ENCODE measurements at places on chromosomes 7 and 10.

DNA sequence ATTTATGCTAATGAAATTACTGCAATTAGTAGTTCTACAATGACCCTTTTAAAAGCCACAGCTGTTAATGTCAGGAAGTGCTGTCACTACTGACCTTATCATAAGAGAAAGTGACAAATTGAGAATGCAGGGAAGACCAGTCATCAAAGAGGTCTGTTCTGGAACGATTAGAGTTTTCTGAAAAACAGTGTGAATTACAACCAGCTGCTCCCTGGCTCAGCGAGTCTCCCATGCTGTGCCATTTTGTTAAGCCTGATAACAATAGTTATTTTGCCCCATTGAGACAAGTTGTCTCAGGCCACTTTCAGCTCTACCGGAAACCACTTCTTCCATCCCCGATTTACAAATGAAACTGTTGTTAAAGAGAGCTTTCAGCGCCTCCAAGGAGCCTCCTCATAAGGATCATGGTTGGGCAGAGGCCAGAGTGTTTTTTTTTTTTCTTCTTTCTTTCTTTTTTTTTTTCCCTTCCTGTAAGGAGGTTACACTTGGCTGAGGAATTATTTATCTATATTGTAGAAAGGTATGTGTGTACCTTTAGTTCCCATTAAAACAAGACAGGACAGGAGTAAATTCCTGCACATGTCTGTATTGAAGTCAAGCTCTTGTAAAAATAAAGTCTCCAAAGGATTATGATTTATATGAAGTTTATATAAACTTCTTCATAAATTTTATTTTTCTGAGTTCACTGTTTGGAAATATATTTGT lies 173.6 kb downstream of the CDCA7L start:
- DNase-seq = peak; percentile 37

- peak; percentile 64 for DNase-seq
These were observed 91.2 kb downstream of the GTF2IRD1 start for GRCh38 chr7:74544706-74545469.

DNA sequence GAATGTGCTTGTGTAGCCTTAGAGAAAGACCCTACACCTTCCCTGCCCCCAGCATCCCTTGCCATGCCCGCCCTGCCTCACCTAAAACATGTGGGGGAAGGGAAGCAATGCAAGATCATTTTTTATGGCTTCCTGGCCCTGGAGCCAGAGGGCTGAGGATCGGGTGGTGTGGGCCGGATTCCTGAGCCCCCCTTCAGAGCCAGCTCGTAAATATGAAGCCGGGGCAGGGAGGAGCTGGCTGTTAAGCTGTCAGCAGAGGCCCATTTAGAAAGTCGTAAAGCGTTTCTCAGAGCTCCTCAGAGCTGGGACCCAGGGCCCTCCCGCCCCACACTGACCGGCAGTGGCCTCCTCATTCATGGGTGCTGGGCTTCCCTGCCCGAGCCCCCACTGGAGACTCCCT lies 23.9 kb downstream of the UNC5B start:
- no peak for DNase-seq

- peak; percentile 61 for DNase-seq
These were observed at the start of gene IGFBP3 for GRCh38 chr7:45920502-45921380. Gene IGFBP3, minus strand, starts transcription at chr7:45921272. Its CDS starts 132 bp downstream, at chr7:45921140.

DNA sequence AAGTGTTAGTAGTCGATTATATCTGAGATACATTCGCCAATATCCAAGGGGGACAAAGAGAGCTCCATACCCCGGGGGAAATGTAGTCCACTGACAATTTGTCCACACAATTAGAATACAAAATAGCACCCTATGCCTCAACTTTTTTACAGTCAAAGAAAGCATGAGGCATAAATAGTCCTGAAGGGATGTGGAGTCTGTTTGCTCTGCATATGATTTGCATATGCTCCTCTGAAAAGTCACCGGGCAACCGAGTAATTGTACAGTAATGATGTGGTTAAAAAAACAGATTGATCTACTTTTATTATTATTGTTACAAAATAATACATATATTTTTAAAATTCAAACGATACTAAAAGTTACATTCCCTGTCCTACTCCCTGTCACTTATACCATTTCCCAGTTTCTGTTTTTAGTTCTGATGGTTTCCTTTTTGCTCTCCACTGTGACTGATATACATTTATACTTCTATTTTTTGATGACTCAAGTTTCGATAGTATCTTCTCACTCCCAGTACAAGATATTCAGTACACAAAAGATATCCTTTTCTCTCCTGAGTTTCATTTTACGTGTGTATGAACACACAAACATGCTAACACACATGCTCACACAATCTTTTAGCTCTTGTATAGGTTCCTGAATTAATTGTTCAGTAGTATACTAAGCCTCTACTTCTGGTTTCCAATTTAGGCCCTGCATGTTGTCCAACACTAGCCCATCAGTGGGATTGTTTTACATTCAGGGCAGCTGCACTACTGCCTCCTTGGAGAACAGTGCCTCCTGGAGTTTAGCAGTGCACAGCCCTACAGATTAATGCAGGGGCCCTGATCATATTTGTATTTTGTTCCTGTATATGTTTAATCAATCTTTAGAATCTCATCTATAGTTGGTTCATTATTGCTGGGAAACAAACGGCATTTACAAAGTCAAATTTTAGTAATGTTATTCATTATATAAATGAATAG lies 130.9 kb downstream of the TES start:
- DNase-seq = peak; percentile 20

DNA sequence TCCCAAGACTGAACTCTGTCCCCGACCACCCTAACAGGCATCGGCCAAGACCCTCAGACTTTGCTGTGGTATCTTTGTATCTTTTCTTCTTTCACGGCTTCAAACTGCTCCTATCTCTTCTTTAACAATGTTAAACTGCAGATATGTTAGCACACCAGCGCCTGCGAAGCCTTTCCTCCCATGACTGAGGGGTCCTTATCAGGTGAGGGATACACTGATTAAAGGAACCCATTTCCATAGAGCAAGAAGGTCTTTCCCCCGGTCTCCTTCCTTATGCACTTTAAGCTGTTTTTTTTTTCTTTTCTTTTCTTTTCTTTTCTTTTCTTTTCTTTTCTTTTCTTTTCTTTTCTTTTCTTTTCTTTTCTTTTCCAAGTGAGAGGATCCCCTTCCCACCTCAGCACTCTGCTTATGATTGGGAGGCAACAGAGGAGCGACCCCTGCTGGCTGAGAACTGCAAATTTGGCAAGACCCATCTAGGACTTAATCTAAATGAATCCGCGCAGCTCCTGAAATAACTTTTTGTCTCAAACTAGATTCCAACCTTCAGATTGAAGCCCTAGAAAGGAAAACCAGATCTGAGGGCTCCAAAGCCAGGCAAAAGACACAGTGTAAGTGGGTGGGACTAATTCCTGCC lies 109.9 kb downstream of the ITGB8 start:
- peak; percentile 72 for DNase-seq

DNA sequence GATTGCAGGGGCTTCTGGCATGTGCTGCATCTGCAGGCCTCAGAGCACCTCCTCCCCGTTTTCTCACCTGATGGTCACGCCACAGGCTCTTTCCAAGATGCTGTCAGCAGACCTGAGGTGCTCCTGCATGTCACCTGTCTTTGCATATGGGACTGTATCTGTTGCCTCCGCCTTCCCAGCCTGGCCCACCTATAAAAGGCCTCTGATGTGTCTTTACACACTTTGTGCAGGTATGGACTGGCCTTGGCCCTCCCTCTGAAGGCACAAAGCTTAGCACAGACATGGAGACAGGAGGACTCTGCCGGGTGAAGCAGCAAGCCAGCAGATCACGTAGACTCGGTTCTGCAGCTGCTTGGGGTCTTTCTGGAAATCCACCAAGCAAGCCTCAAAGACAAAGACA lies 220.9 kb upstream of the PPP2R2D start:
- DNase-seq = no peak

DNA sequence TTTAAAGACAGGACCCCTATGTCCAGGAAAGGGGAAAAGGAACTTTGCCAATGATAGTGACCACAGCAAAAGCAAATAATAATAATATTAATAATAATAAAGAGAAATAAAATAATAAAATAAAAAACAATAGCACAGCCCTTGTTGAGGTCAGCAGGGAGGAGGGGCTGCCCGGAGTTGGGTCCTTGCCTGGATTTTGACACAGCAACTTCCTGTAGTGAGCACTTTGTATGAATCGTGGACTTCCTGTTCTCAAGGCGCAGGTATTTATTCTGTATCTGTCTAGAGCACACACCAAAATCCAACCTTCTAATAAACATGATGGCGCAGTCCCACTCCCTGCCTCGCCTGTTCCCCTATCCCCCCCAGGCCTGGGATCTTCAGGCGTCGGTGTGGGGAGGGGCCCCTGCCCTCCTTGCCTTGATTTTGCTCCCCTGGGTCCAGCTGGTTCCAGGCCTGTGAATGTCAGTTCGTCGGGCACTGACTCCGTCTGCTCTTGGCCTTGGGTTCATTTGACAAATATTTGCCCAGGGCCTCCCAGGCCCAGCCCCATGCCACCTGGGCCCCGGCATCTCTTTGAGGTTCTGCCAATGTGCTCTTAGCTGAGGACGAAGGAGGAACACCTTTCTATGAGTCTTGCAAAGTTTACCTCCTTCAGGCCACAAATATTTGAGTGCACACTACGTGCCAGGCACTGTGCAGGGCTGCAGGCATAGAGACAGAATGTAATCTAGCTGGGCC lies 13.9 kb downstream of the TRIM8 start:
- peak; percentile 80 for DNase-seq

- DNase-seq = no peak
These were observed 718 bp upstream of the FZD1 start for GRCh38 chr7:91263384-91264045.

GRCh38 chr7:158284121-158284520 lies 303.5 kb downstream of the PTPRN2 start:
- DNase-seq = no peak

DNA sequence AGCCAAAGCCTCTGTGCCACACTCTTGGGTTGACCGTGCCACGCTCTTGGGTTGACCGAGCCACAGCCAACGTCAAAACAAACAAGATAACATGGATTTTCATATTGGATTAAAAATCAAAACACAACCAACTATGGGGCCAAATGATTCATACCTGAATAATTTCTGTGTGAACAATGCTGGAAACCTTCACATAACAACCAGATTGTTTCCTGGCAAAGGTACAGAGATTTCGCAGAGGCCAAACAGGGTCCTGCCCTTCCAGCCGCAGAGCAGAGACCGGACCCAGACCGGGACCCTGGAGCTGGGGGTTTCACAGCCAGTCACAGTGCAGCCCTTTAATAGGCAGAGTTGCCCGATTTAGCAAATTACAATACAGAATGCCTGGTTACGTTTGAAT lies 40.5 kb downstream of the ITIH5 start:
- peak; percentile 10 for DNase-seq

DNA sequence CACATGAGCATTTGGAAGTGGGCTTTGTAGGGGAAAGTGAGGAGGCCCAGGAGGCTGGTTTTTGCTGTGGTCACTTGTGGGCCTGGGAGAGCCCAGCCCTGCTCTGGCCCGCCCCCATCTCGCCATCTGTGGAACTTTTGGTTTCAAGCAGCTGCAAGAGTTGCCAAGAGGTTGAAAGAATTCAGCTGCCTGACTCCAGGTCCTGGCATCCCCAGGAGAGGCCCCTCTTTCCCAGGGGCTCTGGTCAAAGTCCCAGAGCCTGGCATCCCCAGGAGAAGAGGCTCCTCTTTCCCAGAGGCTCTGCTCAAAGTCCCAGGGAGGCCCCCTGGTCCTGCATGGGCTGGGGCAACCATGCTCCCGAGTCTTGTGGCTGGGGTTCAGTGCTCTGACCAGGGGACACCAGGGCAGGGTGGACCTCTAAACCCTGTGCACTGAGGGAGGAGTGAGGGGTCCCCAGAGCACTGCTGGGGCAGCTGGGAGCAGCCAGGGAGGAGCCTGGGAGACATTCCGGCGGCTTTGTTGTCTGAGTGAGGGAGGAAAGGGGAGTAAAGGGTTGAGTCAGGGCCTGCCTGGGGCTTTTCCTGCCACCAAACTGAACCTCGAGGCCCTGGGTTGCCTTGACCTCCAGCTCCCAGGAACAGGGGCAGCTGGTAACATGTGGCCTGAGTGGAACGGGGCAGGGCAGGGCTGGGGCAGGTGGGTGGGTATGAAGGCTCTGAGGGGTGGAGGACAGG lies 27.7 kb upstream of the CSGALNACT2 start:
- peak; percentile 64 for DNase-seq

DNA sequence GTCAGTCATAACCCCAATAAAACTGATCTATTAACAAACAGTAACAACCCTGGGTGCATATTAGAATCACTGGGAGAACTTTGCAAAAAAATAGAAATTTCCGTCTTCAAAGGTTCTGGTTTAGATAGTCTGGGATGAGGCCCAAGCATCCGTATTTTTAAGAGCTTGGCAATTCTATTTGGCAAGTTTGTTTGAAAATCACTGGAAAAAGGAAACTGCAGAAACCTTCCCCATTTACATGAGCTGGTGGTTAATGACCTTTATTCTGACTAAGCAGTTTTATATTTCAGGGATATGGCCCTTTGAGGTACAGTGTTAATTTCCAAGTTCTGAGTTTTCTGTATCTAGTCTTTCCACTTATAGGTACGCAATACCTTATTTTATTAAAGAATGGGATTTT lies 115.8 kb upstream of the PRR15 start:
- DNase-seq = peak; percentile 20

GRCh38 chr10:113138937-113139585 lies 189.0 kb downstream of the TCF7L2 start:
- DNase-seq = no peak

GRCh38 chr7:115102738-115103137 lies 180.8 kb downstream of the MDFIC start:
- DNase-seq = no peak

- DNase-seq = peak; percentile 48
These were observed 102.6 kb downstream of the PLXDC2 start for GRCh38 chr10:19918794-19919193.

DNA sequence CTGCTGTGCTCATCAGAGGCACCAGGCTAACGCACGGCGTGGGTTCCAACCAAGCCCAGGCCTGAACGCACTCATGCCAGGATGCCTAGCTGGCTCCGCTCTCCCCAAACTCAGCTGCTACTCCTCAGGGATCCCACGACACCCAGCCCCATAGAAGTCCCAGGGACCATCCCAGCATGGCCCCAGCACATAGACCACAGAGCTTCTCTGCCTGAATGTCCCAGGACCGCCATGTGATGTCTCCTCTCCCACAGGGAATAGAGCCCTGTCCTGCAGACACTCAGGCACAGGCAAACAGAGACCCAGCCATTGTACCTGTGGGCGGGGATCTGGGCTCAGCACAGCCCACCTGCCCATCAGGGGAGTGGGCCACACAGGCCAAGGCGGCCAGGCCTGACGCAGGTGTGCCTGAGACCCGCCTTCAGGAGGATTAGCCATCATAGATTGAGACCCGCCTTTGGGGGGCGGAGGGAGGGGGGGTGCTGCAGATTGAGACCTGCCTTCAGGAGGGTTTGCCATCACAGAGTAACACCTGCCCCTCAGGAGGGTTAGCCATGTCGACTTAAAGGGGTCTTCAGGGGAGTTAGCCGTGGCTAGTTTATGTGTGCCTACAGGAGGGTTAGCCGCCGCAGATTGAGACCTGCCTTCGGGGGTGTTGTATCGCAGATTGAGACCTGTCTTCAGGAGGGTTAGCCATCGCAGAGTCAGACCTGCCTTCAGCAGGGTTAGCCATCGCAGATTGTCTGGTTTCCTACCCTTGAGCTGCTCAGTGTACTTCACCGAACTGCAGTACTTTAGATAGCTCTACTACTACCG lies 29.0 kb downstream of the RASGEF1A start:
- no peak for DNase-seq

Measured in fibroblast of pulmonary artery (primary cell).